ENCODE measurements at places on chromosomes 5 and 9.

- DNase-seq, result no peak
Observed at GRCh38 chr5:219460-219863, 1.3 kb downstream of the SDHA start.

GRCh38 chr5:31770132-31770720, 131.3 kb downstream of the PDZD2 start:
- DNase-seq, result no peak

DNA sequence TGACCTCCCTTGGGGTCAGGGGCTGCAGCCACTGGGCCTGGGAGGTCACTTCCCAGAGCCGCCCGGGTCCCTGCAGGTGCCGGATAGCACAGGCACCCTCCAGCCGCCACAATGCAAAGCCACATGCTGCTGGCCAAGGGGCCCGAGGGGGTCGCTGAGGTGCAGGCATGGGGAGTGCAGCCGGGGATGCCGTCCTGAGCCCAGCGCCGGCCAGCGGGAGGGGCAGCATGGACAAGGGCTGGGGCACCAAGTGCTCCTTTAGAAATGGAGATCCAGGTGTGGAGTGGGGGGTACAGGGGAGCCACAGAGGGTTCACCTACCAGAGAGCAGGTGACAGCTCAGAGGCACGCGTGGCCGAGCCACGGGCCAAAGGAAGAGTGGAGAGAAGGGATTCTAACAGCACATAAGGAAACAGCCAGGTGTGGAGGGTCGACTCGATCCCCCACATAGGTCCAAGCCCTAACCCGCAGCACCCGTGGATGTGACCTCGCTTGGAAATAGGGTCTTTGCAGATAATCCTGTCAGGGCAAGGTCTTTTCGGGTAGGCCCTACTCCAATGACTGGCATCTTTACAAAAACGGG, 24.7 kb downstream of the ZDHHC11B start:
- peak; percentile 49 for DNase-seq

DNA sequence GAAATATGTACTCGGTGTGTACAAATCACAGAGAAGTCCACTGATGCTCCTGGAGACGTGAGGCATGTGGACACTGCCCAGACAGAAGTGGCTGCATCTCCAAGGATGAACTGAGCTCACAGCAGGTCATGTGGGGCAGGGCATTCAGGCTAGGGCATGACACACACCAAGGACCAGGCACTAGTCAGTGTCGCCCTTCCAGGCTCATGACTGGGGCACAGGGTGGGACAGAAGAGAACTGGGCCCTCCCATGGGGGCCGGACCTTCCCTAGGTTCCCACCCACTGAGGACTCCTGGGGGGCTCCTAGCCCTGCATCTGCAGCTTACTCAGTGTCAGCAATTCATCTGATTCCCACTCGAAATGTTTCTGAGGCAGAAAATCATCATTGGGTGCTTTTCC, 256.8 kb upstream of the IRX4 start:
- peak; percentile 32 for DNase-seq

- DNase-seq, result no peak
Observed at GRCh38 chr5:89299998-89300397, 417.0 kb upstream of the MEF2C start.

DNA sequence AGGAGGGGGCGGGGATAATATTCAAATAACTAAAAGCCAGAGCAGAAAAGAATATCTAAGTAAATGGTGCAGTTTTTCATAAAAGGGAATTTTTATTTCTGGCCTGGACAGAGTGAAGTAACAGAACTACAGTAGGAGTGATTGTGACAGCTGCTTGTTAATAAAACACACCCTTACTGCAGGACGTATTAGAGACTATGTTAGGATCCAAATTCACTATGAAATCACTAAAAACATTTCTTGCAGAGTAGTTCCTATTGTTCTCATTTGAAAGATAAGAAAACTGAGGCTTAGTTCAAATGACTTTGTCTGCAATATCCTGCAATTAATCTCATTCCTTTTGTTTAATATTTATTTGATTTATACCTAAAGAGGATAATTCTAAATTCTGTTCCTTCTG, 39.5 kb downstream of the FAM174A start:
- no peak for DNase-seq

GRCh38 chr9:93295456-93296076, 111.6 kb downstream of the WNK2 start:
- DNase-seq, result no peak

DNA sequence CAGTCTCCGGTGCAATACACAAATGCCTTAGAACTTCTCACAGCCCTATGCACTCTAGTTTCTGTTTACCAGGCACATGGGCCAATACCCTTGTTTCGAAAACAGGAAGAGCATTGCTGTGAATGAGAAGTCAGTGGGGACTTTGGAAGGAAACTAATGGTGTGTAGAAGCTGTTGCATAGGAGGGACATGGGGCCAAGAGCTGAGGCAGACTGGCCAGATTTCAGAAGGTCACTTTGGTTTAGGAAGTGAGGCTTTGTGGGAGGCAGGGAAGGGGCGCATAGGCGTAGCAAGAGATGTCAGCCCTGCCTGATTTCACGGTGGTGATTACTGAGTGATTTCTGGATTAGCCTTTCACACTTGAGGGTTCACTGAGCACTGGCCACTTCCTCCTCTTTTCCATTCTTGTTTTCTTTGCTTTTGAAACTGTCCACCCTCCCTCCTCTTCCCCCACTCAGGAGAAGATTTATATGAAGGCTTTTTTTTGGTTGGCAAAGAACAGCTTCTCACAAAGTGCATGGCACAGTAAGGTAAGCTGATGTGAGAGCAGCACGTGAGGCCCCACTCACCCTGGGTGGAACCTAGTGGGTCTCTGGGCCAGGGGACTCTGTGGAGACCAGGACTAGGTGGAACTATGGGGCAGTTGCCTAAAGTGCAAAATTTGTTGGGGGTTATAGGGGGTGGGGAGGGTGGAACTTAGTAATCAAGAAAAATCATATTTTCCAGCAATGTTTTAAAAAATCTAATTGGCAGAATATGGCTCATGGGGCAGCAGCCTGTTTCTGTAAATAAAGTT, 6.1 kb upstream of the TMEM252 start:
- DNase-seq, result no peak

- DNase-seq, result peak; percentile 90
Observed at GRCh38 chr9:132575005-132575609, 7.3 kb upstream of the BARHL1 start.

GRCh38 chr5:110104726-110105669, 415.3 kb downstream of the MAN2A1 start:
- DNase-seq, result no peak

DNA sequence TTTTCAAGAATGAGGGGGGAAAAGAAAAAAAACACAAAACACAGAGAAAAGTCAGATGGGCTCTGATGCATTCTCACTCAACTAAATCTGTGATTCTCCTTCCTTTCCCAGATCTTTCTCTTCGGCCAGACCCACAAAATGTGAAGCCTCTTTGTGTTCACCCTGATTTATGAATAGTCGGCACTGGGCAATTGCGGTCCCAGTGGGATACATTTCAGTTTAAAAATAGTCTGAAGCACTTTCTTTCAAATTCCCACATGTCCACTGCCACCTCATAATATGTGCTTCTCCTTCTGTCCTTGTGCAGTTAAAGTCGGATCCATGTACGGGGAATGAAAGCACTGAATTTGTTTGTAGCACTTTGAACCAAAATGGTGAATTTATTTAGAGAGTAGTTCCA, 995.4 kb upstream of the WWC1 start:
- no peak for DNase-seq

DNA sequence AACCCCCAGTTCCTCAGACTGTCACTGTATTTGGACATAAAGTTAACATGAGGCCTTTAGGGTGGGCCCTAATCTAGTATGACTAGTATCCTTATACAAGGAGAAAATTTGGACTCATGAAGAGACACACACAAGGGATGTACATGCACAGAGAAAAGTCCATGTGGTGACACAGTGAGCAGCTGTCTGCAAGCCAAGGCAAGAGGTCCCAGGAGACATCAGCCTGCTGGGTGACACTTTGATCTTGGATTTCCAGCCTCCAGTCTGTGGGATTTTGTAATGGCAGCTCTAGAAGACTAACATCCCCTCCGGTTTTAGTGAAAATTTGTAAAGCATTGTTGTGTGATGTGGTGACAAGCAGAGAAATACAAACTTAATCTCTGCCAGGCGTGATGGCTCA, 66.1 kb downstream of the RAI14 start:
- no peak for DNase-seq

GRCh38 chr9:76759732-76760131, 4.5 kb upstream of the PCA3 start:
- no peak for DNase-seq

DNA sequence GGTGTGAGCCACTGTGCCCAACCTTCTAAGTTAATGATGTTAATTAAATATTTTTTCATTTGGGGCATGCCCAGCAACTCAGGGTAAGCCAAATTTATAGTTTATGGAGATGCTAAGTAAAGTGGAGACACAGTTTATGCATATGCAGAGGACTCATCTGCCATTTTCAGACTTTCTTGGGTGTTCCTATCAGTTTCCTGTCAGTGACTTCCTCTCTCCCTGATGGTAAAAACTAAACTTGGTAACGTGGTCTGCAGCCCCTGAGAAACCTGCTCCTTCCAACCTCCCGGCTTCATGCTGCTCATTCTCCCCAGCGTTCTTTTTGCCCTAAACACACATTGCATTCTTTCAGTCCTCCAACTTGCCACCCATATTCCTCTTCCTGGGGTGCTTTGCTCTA, 48.4 kb upstream of the TUT7 start:
- no peak for DNase-seq

GRCh38 chr5:180624587-180624986, 24.8 kb downstream of the FLT4 start:
- no peak for DNase-seq

GRCh38 chr9:109542922-109543321, 44.8 kb upstream of the PTPN3 start:
- no peak for DNase-seq

DNA sequence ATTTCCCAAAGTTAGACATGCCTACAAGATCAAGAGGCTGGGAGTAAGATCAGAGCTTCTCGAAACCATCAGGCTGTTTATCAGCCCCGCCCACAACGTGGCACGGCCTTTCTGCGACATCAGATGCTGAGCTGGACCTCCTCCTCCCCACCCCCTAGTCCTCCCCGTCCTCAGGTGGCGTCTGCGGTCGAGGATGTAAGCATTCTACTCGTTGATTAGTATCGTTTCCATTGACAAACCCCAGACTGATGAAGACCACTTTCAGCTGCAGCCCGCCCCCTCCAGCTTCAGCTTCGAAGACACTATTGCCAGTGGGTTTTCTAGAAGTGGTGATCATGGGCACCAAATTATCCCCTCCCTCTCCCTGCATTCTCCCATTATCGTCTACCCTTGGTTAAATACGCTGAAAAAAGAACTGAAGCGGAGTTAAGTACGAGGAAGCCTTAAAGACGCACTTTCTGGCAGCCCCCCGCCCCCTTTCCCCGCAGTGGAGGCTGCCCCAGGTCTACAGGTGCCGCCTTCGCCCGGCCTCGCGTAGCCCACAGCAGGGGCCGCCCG, 1.1 kb downstream of the PPIC start:
- DNase-seq, result peak; percentile 83

DNA sequence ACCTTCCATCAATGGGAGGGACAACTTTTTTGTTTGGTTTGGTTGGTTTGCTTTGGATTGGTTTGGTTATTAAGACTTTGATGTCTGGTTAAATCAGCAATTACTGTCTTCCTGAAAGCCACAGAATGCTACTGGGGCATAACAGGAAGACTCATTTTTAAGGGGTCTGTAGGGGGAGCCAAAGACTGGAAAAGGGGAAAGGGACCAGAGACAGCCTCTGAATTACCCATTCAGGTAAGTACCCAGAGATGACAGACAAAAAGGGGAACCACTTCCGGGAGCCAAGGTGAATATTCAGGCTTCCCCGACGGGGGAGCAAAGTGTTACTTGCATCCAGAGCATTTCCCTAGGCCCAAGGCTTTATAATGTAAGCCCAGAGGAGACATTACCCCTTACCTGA, 4.6 kb upstream of the FEM1C start:
- no peak for DNase-seq

DNA sequence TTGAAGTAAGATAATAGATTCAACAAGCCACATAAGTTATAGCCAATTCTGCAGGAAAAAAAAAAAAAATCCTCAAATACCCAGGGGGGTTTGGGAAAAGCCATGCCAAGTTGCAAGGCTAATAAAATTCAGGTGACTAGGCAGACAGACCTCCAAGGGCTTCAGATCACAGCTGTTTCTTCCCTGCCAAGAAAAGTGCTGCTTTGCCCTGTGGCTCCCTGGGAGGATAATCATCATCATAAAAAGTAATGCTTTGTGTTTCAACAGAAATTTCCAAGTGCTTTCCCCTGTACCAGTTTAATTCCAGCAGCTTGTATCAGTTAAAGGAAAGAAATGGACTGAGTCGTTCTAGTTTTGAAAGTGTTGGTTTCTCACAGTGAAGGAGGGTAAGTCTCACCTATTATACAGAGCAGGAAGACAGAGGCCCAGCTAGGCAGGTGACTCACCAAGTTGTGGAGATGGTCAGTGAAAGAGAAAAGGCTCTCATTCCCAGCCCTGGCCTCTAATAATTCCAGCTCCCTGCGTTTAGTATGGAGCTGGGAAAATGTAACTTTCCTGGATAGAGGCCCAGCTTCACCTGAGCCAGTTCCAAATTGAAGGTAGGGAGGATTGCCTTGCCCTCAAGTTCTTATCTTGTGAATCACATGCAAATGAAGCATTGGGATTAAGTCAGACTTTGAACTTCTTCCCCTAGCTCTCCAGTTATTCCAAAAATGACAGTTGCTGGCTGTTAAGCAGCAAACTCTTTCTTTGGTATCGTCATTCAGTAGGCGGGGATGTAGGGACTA, 263.4 kb downstream of the GRIA1 start:
- DNase-seq, result peak; percentile 69

- no peak for DNase-seq
Observed at GRCh38 chr5:59037041-59037440, 454.2 kb downstream of the RAB3C start.

DNA sequence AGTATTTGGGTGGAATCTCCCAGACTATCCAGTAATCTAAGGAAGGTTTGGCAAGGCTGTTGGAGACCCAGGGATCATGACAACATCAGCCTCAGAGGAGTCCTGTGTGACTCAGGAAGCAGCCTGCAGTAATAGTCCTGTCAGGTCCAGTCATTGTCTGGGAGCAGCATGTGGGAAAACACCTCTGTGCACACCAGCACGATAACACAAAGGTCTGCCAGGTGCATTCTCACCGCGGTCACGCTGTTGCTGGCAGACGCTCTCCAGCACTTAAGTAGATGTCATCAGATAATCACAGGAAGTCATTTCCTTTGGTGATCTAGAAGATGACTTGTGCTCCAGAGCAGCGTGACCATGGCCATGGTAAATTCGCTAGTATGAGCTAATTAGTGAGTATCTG, 99.2 kb upstream of the IQGAP2 start:
- DNase-seq, result peak; percentile 93

DNA sequence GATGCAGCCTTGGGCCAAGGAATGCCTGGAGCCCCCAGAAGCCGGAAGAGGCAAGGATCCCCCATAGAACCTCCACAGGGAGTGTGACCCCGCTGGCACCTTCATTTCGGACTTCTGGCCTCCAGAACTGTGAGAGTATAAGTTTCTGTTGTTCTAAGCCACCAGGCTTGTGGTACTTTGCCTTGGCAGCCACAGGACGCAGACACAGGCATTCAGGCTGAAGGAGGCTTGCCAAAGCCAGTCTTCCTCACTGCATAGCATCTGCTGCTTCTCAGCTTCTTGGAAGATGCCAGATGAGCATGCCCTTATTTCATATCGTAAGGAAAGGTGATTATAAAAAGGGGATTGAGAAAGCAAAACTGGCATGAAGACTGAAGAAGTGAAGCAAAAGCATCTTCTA, 61.1 kb upstream of the TAS2R1 start:
- DNase-seq, result no peak

- no peak for DNase-seq
Observed at GRCh38 chr5:107604146-107604910, 66.4 kb downstream of the EFNA5 start.

GRCh38 chr5:142059304-142059940, 46.6 kb upstream of the GNPDA1 start:
- DNase-seq, result no peak
